ENCODE measurements at places on chromosomes 11 and 22. TPM values are rescaled to one million over a fixed set of nuclear protein-coding genes. Genes with fewer than 3 reads are reported as not detected.

The SLC22A8 gene
- total RNA-seq = not detected

The ENTHD1 gene
- under 0.01 TPM for total RNA-seq

The RASL10A gene
- not detected for total RNA-seq

The VPREB1 gene
- total RNA-seq = not detected

The PMM1 gene
- 17.2 TPM for total RNA-seq

The TNNT3 gene
- total RNA-seq = not detected

The OR8D4 gene
- not detected for total RNA-seq

The SSTR3 gene
- total RNA-seq = not detected

The C11orf21 gene
- total RNA-seq = not detected

The CARD16 gene
- total RNA-seq = 6.5 TPM

The ISX gene
- not detected for total RNA-seq

The ACCS gene
- 7.9 TPM for total RNA-seq

The OR52E8 gene
- total RNA-seq = not detected

The TIMM8B gene
- 80.5 TPM for total RNA-seq

The PARVA gene
- 38.6 TPM for total RNA-seq

The PSMD13 gene
- total RNA-seq = 229 TPM

The ADM2 gene
- 0.58 TPM for total RNA-seq

The SSH3 gene
- total RNA-seq = 5.6 TPM

The TEX12 gene
- total RNA-seq = not detected

The APLNR gene
- total RNA-seq = under 0.01 TPM

The PAMR1 gene
- total RNA-seq = 185 TPM

The CRYBA4 gene
- total RNA-seq = not detected

The OR6T1 gene
- not detected for total RNA-seq

The GDPD5 gene
- total RNA-seq = 3.6 TPM

The KRTAP5-1 gene
- total RNA-seq = not detected

The KRTAP5-11 gene
- total RNA-seq = not detected

The SLC1A2 gene
- 5.4 TPM for total RNA-seq

The KREMEN1 gene
- 1.3 TPM for total RNA-seq

The SLC35E4 gene
- 17.2 TPM for total RNA-seq
